Fibroblast of skin of back (primary cell): ENCODE measurements at places on chromosomes 12 and 14.

- peak; percentile 39 for DNase-seq
These were observed 438.8 kb upstream of the USP15 start for GRCh38 chr12:61821381-61821780.

GRCh38 chr12:131860472-131861260, 32.5 kb downstream of the MMP17 start:
- peak; percentile 75 for DNase-seq

GRCh38 chr12:50927766-50928224, 24.5 kb upstream of the HIGD1C start:
- DNase-seq: no peak

- no peak for DNase-seq
These were observed 137.8 kb downstream of the HMGA2 start for GRCh38 chr12:65962036-65962430.

- no peak for DNase-seq
These were observed 311.6 kb downstream of the LRIG3 start for GRCh38 chr12:58608711-58609110.

DNA sequence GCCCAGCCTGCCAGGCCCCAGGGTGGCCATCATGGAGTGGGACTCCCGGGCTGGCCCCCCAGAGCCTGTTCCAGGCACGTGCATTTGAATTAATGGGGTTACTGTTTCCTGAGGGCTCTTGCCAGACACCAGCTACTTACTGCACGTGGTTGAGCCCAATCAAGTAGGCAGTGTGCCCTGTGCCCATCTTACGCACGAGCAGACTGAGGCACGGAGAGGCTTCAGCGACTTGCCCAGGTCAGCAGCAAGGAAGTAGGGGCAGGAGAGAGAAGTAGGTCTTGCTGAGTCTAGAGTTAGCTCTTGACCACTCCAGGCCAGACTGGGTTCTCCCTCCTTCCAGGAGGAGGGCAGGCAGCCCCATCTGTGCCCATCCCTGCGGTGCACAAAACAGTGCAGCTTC, 67.7 kb downstream of the DIO3 start:
- DNase-seq: no peak

DNA sequence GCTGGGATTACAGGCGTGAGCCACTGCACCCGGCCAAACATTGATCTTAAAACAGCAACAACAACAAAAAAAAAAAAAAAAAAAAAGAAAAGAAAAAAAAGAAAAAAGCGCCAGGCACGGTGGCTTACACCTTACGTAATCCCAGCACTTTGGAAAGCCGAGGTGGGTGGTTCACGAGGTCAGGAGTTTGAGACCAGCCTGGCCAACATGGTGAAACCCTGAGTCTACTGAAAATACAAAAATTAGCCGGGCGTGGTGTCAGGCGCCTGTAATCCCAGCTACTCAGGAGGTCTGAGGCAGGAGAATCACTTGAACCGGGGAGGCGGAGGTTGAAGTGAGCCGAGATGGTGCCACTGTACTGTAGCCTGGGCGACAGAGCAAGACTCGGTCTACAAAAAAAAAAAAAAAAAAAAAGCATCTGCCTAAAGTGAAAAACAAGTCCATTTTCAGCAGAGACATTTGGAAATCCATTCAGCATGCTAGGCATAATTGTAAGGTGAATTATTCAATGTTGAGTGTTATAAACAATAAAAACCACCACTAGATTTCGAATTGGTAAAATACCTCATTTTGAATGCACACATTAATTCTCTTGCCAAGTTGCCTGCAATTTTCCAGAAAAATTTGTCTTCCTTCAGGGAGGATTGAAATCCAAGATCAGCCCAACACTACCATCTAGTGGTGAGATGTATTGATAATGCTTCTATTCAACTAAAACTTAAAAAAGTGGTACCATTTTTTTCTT, 8.0 kb upstream of the CERS5 start:
- DNase-seq: peak; percentile 75

- no peak for DNase-seq
These were observed 22.3 kb upstream of the NXPH4 start for GRCh38 chr12:57194253-57194652.

DNA sequence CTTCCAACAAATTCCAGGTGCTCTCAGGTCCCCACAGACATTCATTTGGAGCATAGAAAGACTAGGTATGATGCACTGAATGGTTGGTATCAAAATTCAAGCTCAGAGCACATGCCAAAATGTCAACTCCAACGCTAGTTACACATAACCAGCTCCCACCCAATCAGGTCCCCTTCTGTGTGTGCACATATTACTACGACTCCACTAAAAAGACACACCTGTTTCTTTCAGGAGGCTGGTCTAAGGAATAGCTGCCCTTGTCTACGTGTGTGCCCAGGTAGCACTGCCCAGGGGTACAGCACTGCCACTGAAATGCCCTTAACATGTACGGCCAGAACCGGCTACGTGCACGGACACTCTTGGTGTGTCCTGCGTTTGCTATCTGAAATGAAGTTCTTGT, 138.1 kb downstream of the KCNK10 start:
- no peak for DNase-seq

GRCh38 chr12:3564411-3564810, 73.4 kb downstream of the PRMT8 start:
- no peak for DNase-seq

- DNase-seq: no peak
These were observed 6.8 kb upstream of the PPP1R13B start for GRCh38 chr14:103854017-103854808.

DNA sequence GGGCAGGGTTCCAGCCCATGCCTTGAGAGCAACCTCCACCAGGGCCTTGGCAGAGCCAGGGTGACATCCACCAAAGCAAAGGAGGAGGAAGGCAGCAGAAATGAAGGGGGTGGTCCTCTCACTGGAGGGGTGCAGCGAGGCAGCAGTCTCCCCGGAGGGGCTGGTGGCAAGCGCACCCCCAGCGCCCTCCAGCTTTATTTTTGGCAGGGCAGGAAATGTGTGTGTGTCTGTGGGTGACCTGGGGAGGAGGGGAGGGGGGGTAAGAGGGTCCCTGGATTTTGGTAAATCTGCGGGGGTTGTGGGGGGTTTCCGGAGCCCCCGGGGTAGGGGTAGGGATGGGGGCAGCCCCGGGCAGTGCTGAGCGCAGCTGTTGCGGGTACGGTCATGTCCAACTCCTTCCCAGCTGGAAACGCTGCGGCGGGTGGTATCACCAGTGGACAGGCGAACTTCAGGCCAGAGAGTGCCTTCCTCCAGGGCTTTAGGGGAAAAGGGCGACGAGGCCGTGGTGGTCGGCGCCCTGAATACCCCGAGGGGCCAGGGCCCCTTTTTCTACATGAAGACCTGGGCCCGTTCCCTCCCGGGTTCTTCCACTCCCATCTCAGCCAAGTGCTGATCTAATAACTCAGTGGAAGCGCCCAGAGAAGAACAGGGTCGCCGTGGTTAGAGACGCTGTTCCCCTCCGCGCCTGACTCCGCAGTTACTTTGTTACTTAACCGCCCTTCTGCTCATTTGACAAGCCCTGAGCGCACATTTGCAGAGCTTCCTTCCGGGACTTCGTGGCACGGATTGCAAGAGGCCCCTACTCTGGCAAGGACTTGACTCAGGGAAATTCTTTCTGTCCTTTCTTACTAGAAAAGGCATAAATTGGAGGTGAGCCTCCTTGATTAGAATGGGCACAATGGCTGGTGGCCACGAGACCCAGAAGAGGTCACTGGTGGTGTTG, 55.2 kb downstream of the FOS start:
- no peak for DNase-seq

- DNase-seq: peak; percentile 48
These were observed 139.7 kb downstream of the SLCO1B3 start for GRCh38 chr12:20950248-20950647.

- peak; percentile 26 for DNase-seq
These were observed 56.2 kb downstream of the SLC38A6 start for GRCh38 chr14:61037215-61037614.

DNA sequence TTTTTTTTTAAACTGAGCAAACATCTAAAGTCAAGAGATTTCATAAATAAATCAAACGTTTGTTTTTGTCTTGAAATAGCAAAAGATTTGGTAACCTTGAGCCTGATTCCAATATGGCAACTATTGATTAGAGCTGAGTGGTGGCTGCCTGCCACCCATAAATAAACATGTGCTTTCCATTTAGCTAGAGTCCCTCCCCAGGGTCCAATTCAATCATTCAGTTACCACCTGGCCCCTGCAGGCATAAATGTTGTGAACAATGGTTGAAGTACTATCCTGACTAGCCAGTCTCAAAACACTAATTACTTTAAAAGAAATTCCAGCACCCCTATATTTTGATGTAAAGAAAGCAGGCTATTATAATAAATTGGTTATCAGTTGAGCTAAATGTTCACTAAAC, 129.7 kb upstream of the GRIP1 start:
- no peak for DNase-seq

- peak; percentile 51 for DNase-seq
These were observed 840 bp downstream of the SIX4 start for GRCh38 chr14:60723116-60723906.

- peak; percentile 65 for DNase-seq
These were observed 38.4 kb downstream of the WASHC3 start for GRCh38 chr12:102023343-102023930.
